Activated naive CD8-positive, alpha-beta T cell treated with anti-CD3 and anti-CD28 coated beads, Interleukin-2, amount 10 ng/mL, durations not matched to agents 7 days and 5 days (primary cell): ENCODE measurements at places on chromosomes 11 and 22. TPM values are rescaled to one million over a fixed set of nuclear protein-coding genes. Genes with fewer than 3 reads are reported as not detected.

The CECR2 gene
- total RNA-seq, result 0.06 TPM

The OR52A1 gene
- not detected for total RNA-seq

The IL18BP gene
- total RNA-seq, result 22.9 TPM

The PKDREJ gene
- total RNA-seq, result not detected

The OR52H1 gene
- not detected for total RNA-seq

The BSCL2 gene
- 29.9 TPM for total RNA-seq
